ENCODE measurements at places on chromosomes 6 and 20.

DNA sequence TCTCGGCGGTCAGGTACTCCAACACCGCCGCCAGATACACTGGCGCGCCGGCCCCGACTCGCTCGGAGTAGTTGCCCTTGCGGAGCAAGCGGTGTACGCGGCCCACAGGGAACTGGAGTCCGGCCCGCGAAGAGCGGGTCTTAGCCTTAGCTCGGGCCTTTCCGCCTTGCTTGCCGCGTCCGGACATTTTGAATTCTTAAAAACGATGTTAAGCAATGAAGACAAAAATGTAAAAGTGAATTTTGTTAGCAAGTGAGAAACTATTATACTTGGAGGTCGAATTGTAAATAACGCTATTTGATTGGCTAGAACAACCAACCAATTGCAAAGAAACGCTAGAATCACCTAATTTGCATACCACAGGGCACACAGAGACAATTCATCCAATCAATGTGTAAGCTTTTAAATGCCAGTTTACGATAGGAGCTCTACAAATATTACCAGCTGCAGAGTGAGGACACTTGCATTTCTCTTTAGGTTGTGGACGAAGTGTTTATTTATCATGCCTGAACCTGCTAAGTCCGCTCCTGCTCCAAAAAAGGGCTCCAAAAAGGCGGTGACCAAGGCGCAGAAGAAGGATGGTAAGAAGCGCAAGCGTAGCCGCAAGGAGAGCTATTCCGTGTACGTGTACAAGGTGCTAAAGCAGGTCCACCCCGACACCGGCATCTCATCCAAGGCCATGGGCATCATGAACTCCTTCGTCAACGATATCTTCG lies 112.0 kb downstream of the HFE start:
- DNase-seq, result peak; percentile 98

- peak; percentile 34 for DNase-seq
These were observed 131.2 kb upstream of the CDH4 start for GRCh38 chr20:61120595-61121515.

DNA sequence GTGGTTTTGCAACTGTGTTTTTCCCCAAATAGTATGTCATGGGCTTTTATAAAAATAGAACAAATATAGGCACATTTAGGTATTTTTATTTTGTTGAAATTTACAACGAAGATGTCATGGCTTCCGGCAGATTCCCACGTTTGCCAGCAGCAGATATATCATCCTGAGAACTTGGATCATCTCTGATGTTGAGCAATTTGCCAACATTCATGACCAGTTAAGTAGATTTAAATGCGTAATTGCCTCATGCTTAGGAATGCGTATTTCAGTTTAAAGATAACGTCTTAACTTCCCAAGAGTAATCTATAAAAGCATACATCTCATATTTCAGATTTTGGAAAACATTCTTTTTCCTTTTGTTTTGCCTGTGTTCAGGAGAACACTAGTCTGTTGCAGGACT lies 457.8 kb downstream of the QKI start:
- no peak for DNase-seq

DNA sequence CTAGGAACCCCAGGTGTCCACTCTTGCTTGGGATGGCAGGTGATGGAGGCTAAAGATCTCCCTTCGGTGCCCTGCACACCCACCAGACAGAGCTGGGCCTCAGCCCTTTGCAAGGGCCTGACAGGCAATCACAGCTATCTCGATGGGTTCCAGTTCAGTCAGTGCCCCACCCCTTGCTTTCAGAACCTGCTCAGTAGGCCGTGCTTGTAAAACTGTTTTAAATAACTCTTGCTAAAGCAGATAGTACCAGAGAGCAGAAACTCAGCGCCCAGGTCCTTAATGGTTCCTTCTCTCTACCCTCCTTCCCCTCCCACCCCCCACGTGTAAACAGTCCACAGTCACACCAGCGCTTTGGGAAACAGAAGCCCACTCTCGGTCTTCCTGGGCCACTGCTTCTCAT lies 39.2 kb downstream of the C6orf132 start:
- DNase-seq, result no peak

- DNase-seq, result no peak
These were observed 295.1 kb downstream of the ALDH8A1 start for GRCh38 chr6:134654751-134655150.

DNA sequence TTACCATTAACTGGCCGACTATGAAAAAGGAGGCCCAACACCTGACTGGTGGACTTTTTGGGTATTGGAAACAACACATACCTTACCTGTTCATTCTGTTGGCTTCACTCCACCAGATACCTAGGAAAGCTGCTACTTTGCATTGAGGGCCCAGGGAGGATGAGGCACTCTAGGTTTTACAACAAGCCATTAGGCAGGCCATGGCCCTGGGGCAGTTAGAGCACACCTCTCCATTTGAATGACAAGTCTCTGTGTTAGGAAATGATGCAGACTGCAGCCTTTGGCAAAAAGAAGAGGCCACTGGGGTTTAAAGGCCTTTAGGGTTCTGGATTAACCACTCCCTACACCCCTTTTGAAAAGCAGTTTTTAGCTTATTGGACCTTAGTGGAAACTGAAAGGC lies 144.3 kb downstream of the OR2B2 start:
- no peak for DNase-seq

DNA sequence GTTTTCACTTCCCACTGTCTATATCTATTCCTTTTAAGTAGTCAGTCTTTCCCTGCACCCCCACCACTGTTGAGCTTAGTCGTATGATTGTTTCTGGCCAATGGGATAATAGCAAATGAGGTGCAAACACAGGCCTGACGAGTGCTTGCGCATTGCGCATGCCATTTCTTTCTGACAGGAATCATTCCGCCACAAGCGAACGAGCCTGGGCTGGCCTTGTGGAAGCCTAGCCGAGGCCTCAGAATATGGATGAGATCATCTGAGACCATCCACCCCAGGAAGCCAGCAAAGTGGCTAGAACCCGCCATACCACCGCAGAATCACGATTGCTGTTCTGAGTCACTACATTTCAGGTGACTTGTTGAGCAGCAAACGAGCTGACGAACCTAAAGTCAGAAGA lies 52.2 kb upstream of the PRL start:
- no peak for DNase-seq

GRCh38 chr6:89510393-89510792 lies 77.4 kb downstream of the ANKRD6 start:
- DNase-seq, result no peak

DNA sequence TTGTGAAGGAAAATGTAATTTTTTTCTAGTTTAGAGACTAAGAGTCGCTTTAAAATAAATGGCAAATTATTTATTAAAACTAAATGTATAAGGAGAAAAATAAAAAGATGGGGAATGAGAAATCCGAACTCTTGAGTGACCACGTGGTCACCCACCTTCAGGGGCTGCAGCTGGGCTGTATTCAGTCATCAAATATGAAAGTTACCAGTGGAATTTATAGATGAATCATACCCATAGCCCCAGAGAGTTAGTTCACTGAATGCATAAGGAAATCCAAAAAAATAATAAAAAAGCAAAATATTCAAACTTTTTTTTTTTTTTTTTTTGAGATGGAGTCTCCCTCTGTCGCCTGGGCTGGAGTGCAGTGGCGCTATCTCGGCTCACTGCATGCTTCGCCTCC lies 947.7 kb upstream of the ADGRB3 start:
- no peak for DNase-seq

DNA sequence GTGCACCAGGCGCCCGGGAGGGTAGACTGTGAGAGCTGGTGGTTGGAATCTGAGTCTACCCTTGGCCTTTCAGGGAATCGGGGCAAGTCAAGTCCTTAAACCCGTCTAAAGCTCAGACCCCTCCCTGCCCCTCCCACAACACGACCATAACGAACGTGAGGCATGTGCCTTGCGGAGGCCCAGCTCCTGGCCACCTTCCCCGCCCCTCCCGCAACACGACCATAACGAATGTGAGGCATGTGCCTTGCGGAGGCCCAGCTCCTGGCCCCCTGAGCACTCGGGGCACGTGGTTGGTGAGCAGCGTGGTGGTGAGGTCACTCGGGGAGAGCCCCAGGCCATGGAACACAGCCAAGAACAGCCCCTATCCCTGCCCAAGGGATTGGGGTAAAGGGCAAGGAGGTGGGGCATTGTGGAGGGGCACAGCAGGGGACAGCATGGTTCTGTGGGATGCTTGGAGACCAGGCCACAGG lies 132.2 kb downstream of the TAF4 start:
- no peak for DNase-seq

- DNase-seq, result no peak
These were observed 136.4 kb downstream of the LINC00237 start for GRCh38 chr20:20969701-20970280.

DNA sequence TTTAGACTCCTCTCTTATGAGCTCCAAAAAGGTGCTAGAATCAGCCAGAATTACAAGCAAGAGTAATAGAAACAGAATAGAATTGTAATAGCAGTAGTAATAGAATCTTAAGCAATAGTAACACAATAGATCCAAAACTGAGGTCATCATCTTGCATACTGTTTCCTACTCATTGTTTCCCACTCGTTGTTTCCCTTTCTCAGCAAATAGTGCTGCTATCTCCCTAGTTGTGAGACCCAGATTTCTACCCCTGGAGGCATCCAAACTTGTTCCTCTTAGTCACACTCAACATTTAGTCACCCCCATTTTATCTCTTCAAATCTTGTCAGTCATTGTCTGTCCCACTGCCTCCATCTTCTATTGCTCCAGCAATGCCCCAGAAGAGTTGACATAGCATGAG lies 356.9 kb upstream of the MARCKS start:
- DNase-seq, result no peak

DNA sequence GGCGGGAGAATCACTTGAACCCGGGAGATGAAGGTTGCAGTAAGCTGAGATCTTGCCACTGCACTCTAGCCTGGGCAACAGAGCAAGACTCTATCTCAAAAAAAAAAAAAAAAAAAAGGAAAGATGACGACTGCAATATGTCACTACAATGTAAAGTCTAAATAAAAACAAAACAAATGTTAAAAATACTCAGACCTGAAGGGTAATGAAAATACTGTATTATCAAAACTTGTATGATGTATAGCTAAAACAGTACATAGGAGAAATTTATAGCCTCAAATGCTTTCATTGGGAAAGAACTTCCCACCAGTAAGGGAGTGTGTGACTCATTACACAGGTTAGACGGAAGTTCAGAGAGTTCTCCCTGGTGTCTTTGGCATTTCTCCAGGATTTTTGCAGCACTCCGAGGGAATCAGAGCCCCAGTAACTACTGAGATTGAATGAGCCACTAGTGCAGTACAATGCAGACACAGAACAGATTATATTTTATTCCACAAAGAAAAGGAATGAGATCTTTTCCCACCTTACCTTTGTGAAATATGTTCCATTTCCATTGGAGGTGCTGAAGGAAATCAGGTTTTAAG lies 12.5 kb upstream of the RALGAPB start:
- peak; percentile 41 for DNase-seq

DNA sequence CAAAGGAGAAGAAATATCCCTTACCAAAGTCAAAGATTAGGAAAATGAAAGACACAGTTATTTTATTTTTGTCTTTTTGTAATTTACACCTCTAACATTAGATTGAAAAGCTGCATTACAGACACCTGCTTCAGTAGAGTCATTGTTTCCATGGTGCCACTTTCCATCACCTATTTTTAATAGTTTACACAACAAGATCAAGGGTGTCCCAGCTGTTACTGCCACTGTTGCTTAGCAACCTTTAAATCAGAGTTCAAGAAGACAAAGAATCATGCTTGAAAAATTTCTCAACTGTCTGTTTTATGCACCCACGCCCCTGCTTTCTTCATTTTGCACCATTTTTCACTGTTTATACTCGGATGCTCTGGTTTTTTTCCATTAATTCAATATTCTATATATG lies 668.2 kb upstream of the GJE1 start:
- DNase-seq, result peak; percentile 99

- no peak for DNase-seq
These were observed 31.9 kb downstream of the FOXO3 start for GRCh38 chr6:108592371-108593337.

- no peak for DNase-seq
These were observed 52.8 kb upstream of the MPC1 start for GRCh38 chr6:166435574-166435973.

DNA sequence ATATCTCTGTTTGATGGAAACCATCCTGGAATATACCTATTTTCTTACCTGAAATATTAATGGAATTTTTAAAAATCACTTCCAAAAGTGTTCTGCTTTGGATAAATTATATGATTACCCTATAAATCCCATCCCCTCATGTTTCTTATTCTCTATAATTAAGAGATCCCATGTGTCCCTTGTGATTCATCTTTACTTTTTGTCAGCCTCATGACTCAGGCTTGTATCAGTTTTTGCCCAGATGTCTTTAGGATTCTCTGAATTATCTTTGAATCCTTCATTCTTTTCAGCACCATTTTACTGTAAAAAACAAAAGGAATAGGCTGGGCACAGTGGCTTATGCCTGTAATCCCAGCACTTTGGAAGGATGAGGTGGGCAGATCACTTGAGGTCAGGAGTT lies 804.5 kb upstream of the CITED2 start:
- no peak for DNase-seq

All from NCI-H748 treated with DMSO at 0.1 percent for 48 hours (cell line).